Mucosa of gallbladder (tissue), 1 donor: ENCODE measurements at places on chromosomes 1 and 21. TPM values are rescaled to one million over a fixed set of nuclear protein-coding genes. Genes with fewer than 3 reads are reported as not detected.

GRCh38 chr1:6777813-6778212 is 7.4 kb upstream of the CAMTA1 start:
- no peak for DNase-seq

Gene LCE3E
- total RNA-seq = not detected

DNA sequence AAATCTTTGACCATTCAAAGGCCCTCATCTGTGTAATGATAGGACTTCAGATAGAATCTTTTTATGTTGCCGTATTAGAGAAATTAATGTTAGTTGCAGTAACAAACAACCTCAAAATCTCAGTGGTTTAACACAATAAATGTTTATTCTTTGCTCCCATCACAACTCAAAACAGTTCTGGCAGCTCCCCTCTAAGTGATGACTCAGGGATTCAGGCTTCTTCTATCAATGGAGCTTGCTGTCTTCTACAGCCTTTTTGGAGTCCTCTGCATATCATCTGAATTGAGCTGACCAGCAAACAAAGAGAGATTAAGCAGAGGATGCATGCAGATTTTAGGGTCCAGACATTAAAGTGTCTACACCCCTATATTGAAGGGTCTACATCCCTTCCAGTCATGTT is 59.1 kb upstream of the RAB3GAP2 start:
- DNase-seq = no peak

- DNase-seq = no peak
Measured at GRCh38 chr21:28489162-28489561, 503.5 kb downstream of the LTN1 start.

DNA sequence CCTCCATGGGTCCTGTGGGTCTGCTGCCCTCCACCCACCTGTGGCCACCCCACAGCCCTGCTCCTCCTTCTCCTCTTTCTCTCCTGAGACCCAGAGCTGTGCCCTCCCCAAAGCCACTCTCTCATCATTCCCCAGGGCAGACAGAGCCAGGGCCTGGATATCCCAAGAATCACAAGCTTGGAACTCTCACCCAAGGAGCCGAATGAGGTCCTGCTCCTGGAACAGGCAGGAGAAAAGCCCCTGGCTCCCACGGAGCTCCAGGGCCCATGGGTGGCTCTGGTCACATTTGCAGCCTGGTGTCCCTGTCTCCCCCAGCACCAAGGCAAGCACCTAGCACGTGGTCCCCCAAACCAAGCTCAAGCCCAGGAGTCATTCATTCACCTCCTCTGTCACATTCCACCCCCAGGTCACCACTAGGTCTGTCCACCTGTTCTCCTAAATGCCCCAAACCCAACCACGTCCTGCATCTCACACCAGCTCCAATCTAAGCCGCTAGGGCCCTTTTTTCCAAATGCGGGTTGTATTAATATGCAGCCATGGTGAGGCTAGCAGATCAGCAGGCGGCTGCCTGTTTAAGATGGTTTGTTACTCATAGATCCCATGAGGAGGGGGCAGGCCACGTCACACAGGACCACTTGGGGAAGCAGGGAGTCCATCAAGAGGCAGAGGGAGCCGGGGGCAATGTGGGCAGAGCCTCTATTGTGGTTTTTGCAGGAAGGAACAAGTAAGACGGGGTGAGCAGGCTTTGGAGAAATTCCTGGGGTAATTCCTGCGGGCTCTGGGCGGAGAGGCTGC is 215.5 kb upstream of the VAMP3 start:
- DNase-seq = no peak

Gene AMY2A
- 0.98 TPM for total RNA-seq

Gene DNALI1
- 45.3 TPM for total RNA-seq

Gene TSPAN1
- total RNA-seq = 137 TPM

DNA sequence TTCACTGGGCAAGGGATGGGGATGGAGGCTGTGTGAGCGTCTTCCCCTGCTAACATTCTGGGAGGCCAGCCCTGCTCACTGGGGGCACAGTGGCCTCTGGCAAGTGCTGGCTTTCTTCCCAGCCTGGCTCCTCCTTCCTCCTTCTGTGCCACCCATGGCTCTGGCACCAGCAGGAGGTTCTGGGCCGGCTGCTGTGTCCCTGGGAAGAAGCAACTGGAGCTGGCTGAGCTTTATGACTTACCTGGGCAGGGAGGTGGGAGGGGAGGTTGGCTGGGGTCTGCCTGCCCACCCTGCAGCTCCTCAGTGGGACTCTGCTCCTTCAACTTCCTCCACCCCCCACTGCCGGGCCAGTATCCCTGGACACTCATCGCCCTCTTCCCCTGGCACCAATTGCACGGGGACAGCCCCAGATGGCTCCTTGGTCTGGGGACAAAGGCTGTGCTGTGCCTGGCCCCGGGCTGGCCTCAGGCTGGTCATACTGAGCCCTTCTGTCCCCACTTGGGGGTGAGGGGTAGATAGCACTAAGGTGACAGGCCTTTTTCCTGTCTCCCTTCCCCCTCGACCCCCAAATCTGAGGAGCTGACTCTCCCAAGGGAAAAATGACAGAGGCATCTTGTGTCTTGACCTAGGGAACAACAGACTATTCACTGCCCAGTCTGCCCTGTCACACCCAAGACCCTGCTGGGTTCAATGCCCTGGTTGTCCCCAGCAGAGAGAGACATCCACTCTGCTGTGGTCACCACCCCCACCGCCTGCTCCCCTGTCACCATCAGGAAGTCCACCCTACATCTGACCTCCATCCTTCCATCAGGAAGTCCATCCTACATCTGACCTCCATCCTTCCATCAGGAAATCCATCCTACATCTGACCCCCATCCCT is 14.4 kb downstream of the CDK18 start:
- DNase-seq = peak; percentile 35

DNA sequence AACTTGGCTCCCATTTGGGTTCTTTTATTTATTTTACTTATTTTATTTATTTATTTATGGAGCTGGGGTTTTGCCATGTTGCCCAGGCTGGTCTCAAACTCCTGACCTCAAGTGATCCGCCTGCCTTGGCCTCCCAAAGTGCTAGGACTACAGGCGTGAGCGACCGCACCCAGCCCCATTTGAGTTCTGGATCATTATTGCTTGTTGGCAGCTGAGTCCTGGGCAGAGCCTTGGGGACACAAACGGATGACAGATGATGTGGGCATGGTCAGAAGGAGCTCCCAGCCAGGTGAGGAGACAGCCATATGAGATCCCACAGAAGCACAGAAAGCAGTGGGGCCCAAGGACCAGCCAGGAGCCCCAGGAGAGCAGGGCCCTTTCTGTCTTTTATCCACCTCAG is 254.0 kb downstream of the MATN1 start:
- no peak for DNase-seq
